Activated T-helper 2 cell treated with anti-CD3 and anti-CD28 coated beads, Interferon-gamma antibody, Interleukin-2, Interleukin-4, amounts not matched to agents 10 μg/mL and 5 μg/mL and 100 μg/mL, durations not matched to agents 14 hours and 24 hours and 36 hours (primary cell): ENCODE measurements at places on chromosomes 11 and 22.
A peak's percentile ranks its signal among the peaks of the same experiment; 100 is the strongest.

GRCh38 chr11:120801801-120802689 is 221.9 kb upstream of the TBCEL start:
- no peaks in the 10 kb centered on the region for H3K27me3 ChIP-seq
- H3K4me3 ChIP-seq, result no peak overlapping the region
- H3K27ac ChIP-seq, result no peak overlapping the region
- no peaks in the 10 kb centered on the region for H3K4me1 ChIP-seq
- peak; percentile 17 for DNase-seq
- H3K36me3 ChIP-seq, result no peaks in the 10 kb centered on the region

- no peak overlapping the region for H3K4me3 ChIP-seq
- peaks cover 38% of the 10 kb centered on the region for H3K4me1 ChIP-seq
- H3K27ac ChIP-seq, result no peak overlapping the region
- H3K36me3 ChIP-seq, result peaks cover 17% of the 10 kb centered on the region
These were observed 24.0 kb downstream of the RAB30 start for GRCh38 chr11:83047515-83048225.

DNA sequence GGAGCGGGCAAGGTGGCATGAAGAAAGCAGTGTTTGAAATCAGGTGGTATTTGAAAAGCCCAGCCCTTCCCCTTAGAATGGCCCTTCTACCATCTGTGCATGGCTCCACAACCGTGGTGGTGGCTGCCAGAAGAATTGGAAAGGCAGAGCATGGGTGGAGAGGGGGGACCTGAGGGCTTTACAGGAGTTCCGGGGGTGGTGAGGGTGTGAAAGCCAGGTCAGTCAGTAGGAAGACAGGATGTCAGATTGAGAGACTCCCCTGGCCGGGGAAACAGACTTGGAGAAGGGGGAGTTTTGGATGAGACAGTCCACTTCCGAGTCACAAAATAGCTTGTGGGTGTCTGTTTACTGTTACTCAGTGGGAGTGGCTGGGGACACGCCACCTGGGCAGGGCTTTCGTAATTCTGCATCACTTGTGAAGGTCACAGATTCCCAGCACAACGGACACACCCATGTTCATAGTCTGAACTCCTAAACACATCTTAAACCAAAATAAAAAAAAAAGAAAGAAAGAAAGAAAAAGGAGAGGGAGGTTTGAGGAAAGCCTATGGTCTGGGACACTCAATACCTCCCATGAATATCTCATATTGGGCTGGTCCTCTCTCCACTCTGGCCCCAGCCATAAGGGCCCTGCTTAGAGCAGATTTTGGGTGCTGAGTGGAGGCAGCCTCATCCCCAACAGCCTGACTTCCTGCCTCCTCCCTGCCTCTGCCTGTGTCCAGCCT is 24.4 kb upstream of the SMIM35 start:
- no peak overlapping the region for H3K4me3 ChIP-seq
- DNase-seq, result no peak
- H3K27ac ChIP-seq, result no peak overlapping the region
- no peaks in the 10 kb centered on the region for H3K36me3 ChIP-seq
- H3K27me3 ChIP-seq, result peaks cover 16% of the 10 kb centered on the region

GRCh38 chr11:18253778-18254338 is 5.4 kb upstream of the SAA2 start:
- peaks cover 7% of the 10 kb centered on the region for H3K4me1 ChIP-seq
- H3K27ac ChIP-seq, result no peak overlapping the region
- H3K36me3 ChIP-seq, result no peaks in the 10 kb centered on the region
- peaks cover 6% of the 10 kb centered on the region for H3K27me3 ChIP-seq

- no peak overlapping the region for H3K27ac ChIP-seq
- H3K4me3 ChIP-seq, result no peak overlapping the region
- no peaks in the 10 kb centered on the region for H3K36me3 ChIP-seq
- H3K27me3 ChIP-seq, result no peaks in the 10 kb centered on the region
- no peaks in the 10 kb centered on the region for H3K4me1 ChIP-seq
- no peak for DNase-seq
These were observed 317.6 kb upstream of the FAT3 start for GRCh38 chr11:91906871-91907624.

DNA sequence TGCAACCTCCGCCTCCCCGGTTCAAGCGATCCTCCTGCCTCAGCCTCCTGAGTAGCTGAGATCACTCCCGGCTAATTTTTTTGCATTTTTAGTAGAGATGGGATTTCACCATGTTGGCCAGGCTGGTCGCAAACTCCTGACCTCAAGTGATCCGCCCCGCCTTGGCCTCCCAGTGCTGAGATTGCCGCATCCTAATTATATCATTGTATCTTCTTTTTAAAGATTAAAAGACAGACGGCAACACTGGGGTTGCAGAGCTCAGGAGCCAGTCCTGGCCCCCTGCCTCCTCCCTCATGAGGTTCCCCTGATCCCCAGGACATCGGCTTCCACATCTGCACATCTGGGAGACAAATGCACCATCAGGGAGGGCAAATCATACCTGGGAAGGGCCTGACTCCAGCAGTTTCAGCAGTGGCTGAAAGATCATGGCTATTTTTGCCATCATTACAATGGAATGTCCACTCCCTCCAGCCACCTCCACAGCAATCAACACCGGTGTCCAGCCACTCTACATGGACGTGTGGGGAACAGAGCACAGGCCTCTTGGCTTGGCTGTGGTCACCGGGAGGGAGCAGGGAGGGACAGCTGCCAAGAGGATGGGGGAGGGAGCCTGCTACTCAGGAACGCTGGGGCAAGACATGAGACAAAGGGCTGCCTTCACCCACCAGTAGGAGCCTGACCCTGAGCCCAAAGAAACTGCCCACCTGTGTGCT is 9.2 kb upstream of the CELSR1 start:
- H3K27me3 ChIP-seq, result peaks cover 2% of the 10 kb centered on the region
- H3K4me1 ChIP-seq, result no peaks in the 10 kb centered on the region
- H3K36me3 ChIP-seq, result no peaks in the 10 kb centered on the region
- H3K27ac ChIP-seq, result no peak overlapping the region
- no peak overlapping the region for H3K4me3 ChIP-seq
- DNase-seq, result no peak

DNA sequence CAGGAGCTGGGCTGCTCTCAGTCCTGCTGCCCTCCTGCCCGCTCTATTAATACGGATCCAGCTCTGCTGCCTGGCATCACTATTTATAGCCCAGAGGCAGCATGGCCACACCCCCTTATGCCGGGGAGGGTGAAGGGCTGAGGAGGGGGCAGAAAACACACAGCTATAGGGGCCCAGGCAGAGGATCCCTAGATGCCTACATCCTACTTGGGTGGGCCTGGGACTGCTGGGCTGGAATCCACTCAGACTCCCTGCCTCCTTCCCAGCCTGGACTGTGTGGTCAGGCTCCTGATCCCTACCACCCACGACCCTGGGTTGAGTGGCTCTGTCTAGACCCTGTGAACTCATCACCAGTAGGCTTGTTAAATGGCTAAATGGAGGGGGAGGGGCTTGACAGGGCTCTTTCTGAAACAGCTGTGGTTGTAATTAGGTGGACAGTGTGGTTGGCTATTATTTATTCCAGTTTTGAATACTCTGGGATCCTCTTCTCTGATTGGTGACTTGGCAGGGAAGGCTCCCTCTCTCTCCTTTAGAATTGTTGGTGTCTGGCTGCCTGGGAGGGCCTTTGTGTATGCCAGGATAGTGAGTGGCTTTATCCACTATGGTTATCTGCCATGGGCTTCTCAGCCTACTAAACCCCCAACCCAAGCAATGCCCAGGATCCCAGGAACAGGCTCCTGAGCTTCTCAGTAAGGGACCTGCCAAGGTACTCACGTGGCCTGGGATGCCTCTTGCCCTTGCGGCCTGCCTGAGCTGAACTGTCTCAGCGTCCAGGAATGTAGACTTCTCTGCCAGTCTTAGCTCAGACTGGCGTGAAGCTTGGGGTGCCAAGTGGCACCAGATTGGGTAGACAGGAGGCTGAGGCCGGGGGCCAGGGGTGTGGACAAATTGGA is 15.2 kb downstream of the PHLDB1 start:
- H3K36me3 ChIP-seq, result no peaks in the 10 kb centered on the region
- DNase-seq, result no peak
- H3K27ac ChIP-seq, result no peak overlapping the region

GRCh38 chr11:72227316-72228228 is 3.0 kb downstream of the INPPL1 start:
- H3K36me3 ChIP-seq, result peaks cover 42% of the 10 kb centered on the region
- no peak for DNase-seq
- no peaks in the 10 kb centered on the region for H3K27me3 ChIP-seq
- H3K27ac ChIP-seq, result no peak overlapping the region
- H3K4me3 ChIP-seq, result no peak overlapping the region
- H3K4me1 ChIP-seq, result peaks cover 14% of the 10 kb centered on the region

DNA sequence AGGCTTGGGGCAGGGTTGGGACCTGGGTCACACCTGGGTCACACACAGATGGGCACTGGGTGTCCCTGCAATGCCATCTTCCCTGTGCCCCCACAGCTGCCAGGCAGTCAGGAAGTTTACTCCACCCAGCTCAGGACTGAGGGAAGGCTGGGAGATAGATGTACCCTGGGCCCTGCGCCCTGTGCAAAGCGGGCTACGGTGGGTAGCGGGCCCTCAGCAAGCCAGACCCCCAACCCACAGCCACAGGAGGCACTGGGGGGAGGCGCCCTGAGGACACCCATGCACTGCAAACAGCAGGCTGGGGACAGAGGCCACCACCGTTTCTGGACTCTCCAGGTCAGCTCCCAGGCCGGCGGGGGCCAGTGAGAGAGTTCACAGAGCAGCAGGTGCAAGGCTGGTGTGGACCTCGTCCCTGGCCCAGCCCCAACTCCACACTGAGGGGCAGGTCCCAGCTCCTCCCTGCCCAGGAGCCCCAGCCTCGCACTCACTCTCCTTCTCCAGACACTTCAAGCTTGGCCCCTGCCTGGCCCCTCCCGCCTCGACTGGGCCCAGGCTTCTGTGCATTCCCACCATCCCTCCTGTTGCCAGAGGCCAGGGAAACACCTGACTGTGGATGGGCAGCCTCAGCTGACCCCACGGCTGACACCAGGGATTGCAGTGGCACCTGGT is 4.9 kb downstream of the DUSP8 start:
- H3K4me1 ChIP-seq, result no peaks in the 10 kb centered on the region
- DNase-seq, result no peak
- H3K36me3 ChIP-seq, result no peaks in the 10 kb centered on the region
- no peak overlapping the region for H3K4me3 ChIP-seq

- H3K4me3 ChIP-seq, result no peak overlapping the region
- H3K4me1 ChIP-seq, result no peaks in the 10 kb centered on the region
- H3K27ac ChIP-seq, result no peak overlapping the region
- H3K36me3 ChIP-seq, result no peaks in the 10 kb centered on the region
These were observed 111.3 kb downstream of the SLC17A6 start for GRCh38 chr11:22449441-22449840.

DNA sequence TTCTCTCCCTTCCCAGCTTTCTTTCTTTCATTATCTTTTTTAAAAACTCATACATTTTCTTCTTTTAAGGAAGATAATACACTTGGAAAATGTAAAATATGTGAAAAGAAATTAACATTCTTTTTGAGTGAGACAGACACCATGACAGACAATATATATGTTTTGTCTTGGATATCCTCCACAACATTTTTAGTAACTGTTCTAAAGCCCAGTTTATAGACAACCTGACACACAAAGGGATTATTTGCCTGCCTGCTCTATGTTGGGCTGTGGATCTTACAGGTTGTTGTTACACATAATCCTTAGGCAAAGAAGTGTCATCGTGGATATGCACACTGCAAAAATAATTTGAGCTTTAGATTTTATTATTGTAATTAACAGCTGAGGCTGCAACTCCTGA is 301.4 kb upstream of the PDGFD start:
- no peak overlapping the region for H3K4me3 ChIP-seq
- no peak for DNase-seq
- H3K4me1 ChIP-seq, result peaks cover 2% of the 10 kb centered on the region
- H3K27me3 ChIP-seq, result no peaks in the 10 kb centered on the region
- no peaks in the 10 kb centered on the region for H3K36me3 ChIP-seq

GRCh38 chr11:34234086-34234740 is 123.6 kb downstream of the ABTB2 start:
- H3K27ac ChIP-seq, result peak overlapping the region; percentile 88
- peak overlapping the region; percentile 20 for H3K4me3 ChIP-seq
- peaks cover 75% of the 10 kb centered on the region for H3K4me1 ChIP-seq

DNA sequence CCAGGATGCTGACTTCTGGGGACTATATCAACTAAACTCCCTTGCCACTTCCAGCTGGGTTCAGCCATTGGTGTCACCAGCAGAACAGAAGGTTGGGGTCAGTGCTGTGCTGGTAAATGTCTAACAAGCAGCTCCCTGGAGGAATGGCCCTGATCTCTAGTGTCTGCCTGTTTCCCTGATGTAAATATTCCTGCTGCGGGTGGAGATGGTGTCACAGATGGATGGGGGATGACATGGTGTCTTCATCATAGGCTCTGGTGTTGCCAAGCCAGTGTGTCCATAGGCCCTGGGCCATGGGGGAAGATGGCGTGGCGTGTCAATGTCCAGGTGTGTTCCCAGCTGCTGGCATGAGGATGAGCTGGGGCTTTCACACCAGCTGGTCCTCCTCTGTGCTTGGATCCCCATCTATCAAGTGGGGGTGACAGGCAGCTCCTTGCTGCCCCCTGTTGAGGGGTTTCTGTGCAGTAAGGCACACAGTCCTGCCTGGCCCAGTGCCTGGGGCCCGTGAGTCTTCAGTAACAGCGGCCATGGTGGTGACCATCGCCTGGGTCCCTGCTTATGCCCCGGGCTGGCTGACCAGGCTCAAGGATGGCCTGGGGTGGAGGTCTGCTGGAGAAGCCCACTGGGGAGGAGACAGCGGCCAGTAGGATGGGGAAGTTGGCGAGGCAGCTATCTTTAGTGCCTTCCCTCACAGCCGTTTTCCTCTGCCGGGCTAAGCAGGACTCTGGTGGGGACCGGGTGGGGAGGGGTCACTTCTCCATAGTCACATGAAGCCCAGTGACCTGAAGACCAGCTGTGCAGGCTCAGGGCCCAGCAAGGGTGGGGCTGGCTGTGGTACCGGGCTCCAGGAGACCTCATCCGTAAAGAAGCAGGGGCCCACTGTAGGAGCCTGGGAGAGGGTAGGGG is 12.7 kb downstream of the RPL3 start:
- H3K36me3 ChIP-seq, result peaks cover 9% of the 10 kb centered on the region
- H3K4me1 ChIP-seq, result peaks cover 4% of the 10 kb centered on the region
- peak; percentile 35 for DNase-seq
- H3K4me3 ChIP-seq, result no peak overlapping the region

DNA sequence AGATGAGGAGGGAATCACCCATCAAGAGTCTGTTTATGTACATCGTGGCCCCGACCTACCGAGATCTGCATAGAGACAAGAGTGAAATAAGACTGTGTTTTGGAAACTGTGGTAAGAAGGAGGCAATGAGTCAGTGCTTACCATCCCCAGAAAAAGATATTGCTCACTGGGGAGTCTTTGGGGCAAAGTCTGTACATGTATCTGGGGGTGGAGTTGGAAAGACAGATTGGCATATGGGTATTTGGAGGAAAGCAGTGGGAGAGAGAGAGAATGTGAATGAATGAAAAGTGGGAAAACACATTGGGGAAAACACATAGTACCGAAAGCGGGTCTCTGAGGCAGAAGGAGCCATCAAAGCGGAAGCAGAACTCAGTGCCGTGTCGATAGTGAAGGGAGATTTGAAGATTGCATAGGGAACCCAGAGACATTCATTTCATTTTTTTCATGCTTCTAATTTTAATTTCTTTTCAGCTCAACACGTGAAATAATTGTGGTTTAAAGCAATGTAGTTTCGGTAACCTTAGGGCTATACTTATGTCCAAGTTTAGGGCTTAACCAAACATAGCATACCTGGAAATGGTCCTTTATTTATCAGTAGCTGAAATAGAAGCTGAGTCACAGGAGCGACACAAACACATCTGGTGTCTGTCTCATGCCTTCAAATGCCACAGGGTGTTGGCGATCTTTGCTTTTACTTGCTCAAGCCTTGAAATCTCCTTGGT is 98.6 kb upstream of the CD44 start:
- H3K4me3 ChIP-seq, result peak overlapping the region; percentile 73
- peaks cover 3% of the 10 kb centered on the region for H3K36me3 ChIP-seq
- H3K4me1 ChIP-seq, result peaks cover 58% of the 10 kb centered on the region
- peaks cover 20% of the 10 kb centered on the region for H3K27me3 ChIP-seq
- H3K27ac ChIP-seq, result peak overlapping the region; percentile 91

- no peaks in the 10 kb centered on the region for H3K27me3 ChIP-seq
- peaks cover 33% of the 10 kb centered on the region for H3K4me1 ChIP-seq
- peak overlapping the region; percentile 8 for H3K27ac ChIP-seq
- H3K36me3 ChIP-seq, result peaks cover 46% of the 10 kb centered on the region
These were observed 104.7 kb upstream of the RRM1 start for GRCh38 chr11:3989921-3990290.
